ENCODE measurements at places on chromosomes 1 and 21. TPM values are rescaled to one million over a fixed set of nuclear protein-coding genes. Genes with fewer than 3 reads are reported as not detected.

GRCh38 chr1:168755800-168756418 lies 26.9 kb upstream of the DPT start:
- no peak overlapping the region for H3K4me3 ChIP-seq
- H3K27ac ChIP-seq: no peak overlapping the region
- H3K4me1 ChIP-seq: no peaks in the 10 kb centered on the region

CFAP141 gene
- polyA plus RNA-seq: not detected

- DNase-seq: no peak
- H3K36me3 ChIP-seq: no peaks in the 10 kb centered on the region
These were observed 45.5 kb downstream of the TNNT2 start for GRCh38 chr1:201332021-201332420.

ZMYND12 gene
- polyA plus RNA-seq: 1.8 TPM

LAMC2 gene
- 18.7 TPM for polyA plus RNA-seq

KCNH1 gene
- polyA plus RNA-seq: 0.10 TPM

CLCC1 gene
- 9.0 TPM for polyA plus RNA-seq

GRCh38 chr1:231723146-231723545 lies 96.6 kb downstream of the DISC1 start:
- no peak overlapping the region for H3K4me3 ChIP-seq
- H3K27me3 ChIP-seq: no peaks in the 10 kb centered on the region
- H3K36me3 ChIP-seq: no peaks in the 10 kb centered on the region
- H3K4me1 ChIP-seq: no peaks in the 10 kb centered on the region

NTMT2 gene
- polyA plus RNA-seq: not detected

DNA sequence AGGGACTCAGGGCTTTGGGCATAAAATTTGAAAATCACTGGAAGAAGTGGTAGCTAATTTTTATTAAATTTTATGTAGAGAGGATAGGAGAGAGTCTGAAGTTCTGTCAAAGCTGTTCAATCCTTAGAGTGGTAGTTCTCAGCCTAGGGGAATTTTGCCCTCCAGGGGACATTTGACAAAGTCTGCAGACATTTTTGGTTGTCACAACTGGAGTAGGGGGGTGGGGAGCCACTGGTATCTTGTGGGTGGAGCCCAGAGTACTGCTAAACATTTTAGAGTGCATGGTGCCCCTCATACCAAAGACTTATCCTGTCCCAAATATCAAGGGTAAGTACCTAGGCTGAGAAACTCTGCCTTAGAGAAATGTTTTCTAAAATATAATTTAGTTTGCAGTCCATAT lies 30.2 kb downstream of the RASAL2 start:
- no peaks in the 10 kb centered on the region for H3K36me3 ChIP-seq
- H3K27ac ChIP-seq: no peak overlapping the region
- no peak for DNase-seq
- H3K27me3 ChIP-seq: no peaks in the 10 kb centered on the region
- H3K4me3 ChIP-seq: no peak overlapping the region

KRTAP13-2 gene
- not detected for polyA plus RNA-seq

- H3K36me3 ChIP-seq: no peaks in the 10 kb centered on the region
- no peak overlapping the region for H3K27ac ChIP-seq
- no peak overlapping the region for H3K4me3 ChIP-seq
- DNase-seq: no peak
These were observed 30.6 kb downstream of the KLHDC7A start for GRCh38 chr1:18511149-18511873.
